ENCODE measurements at places on chromosomes 11 and 22. TPM values are rescaled to one million over a fixed set of nuclear protein-coding genes. Genes with fewer than 3 reads are reported as not detected.

FTH1 gene
- total RNA-seq, result 583 TPM

TSGA10IP gene
- total RNA-seq, result not detected

OTOG gene
- not detected for total RNA-seq

KIAA1671 gene
- 87.8 TPM for total RNA-seq

- no peak for DNase-seq
These were observed 7.1 kb downstream of the RCOR2 start for GRCh38 chr11:63909591-63910506.

- no peak for DNase-seq
These were observed 122.3 kb downstream of the MSANTD4 start for GRCh38 chr11:105899772-105900171.
